Caki2 (cell line): ENCODE measurements at places on chromosomes 6 and 20.

DNA sequence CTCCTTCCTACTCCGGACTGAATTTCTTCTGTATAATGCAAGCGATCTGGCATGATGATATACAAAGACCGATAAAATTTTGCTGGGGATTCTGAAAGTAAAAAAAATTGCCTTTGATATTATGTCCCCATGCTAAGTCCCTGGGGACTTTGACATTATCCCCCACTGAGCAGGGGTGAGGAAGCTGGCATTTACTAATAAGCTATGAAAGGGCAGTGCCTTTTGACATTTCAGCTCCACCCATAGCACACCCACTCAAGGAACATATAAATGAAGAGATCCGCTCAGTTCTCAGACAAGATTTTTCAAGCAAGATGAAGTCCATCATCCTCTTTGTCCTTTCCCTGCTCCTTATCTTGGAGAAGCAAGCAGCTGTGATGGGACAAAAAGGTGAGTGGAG lies at the start of gene SEMG2:
Gene SEMG2 (plus strand): TSS at position 298 of the 400 bp plus-strand sequence. CDS start 17 bp downstream, at position 315.
- no peak for DNase-seq

GRCh38 chr6:169252505-169253189 lies 999 bp downstream of the THBS2 start:
- no peak for DNase-seq

DNA sequence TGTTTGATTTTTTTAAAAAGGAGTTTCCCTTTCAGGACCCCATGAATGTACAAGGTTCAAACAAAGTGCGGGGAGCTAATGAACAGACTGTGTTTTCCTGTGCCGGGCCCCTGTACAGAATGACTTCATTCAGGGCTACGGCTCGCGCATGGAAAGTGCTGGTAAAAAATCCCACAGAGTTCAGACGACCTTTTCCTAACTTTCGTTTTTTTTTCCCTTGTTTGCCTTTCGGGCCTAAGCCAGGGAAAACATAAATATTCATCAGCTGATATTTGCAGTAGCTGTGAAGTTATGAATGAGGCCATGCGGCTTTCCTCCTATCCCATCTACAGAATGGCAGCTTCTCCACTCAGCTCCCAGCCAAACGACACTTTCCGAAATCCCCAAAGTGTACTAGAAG lies 74.0 kb downstream of the HAO1 start:
- DNase-seq = no peak

DNA sequence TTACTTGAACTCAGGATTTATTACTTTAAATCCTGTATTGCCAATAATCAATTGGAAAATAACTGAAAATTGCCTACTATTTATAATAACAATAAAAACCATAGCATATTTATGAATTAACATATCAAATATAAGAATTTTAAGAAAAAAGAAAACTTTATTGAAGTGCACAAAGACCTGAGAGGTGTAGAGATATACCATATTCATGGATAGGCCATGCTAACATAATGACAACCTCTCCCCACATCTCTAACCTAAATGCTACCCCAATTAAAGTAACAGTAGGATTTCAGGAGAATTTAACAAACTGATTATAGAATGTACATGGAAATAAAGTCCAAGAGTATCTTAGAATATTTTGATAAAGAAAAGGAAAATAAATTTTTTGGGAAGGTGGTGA lies 5.1 kb upstream of the HLA-DMB start:
- DNase-seq = no peak

DNA sequence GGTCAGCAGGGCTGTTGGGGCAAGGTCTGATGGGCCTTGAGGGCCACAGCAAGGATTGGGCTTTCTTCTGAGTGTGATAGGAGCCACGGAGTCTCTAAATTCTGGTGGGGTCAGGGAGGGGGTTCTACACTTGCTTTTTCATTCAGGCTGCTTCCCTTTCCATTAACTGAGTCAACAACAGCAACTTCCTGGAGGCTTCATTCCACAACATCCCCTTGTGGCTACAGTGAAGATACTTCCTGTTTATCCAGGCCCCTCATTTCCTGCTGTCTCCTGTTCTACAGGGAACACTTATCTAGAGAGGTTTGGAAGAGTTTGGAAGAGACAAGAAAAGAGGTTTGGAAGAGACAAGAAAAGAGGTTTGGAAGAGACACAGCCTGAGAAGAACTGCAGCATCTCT lies 144.8 kb upstream of the ENPP5 start:
- no peak for DNase-seq

DNA sequence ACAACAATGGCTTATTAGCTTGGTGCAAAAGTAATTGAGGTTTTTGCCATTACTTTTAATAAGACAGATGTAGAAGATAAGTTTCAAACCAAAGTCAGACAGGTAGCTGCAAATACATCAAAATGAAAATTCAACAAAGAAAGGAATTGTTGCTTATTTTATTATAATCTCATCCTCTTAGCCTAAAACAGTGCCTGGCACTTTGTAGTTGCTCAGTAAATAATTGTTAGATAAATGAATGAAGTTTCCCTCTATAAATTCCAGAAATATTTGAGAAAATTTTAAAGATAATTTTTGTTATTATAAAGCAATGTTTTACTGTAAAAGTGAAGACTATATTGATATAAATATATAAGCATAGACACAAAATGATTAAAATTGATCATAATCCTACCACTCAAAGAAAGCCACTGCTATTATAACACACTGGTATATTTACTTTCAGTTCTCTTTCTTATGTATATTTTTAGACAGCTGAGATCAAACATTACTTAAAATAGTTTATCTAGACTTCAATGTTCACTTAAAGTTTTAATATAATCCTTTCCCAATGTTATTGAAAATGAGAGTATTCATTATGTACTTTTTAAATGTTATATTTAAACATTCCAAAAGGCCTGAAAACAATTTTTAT lies 42.5 kb downstream of the SESN1 start:
- no peak for DNase-seq

GRCh38 chr20:9912858-9913434 lies 74.1 kb upstream of the PAK5 start:
- DNase-seq = peak; percentile 43

- no peak for DNase-seq
Measured at GRCh38 chr20:61938839-61939690, 126.6 kb downstream of the TAF4 start.

GRCh38 chr6:116858060-116858459 lies 19.0 kb upstream of the RFX6 start:
- DNase-seq = no peak

DNA sequence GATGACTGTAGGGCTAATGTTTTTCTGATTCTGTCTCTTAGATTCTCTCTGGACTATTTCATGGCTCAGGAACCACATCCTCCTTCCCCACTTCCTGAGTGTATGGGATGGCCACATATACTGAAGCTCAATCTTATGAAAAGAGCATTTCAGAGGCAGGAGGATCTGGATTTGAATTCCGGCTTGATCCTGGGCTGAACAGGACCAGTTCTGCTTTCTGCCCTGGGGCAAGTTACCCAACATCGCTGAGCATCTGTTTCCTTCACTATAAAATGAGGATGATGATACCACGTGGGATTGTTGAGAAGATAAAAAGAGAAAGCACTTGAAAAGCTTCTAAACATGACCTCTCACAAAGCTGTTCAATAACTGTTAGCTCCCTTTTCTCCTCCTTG lies 168.4 kb upstream of the TNFAIP3 start:
- DNase-seq = no peak

DNA sequence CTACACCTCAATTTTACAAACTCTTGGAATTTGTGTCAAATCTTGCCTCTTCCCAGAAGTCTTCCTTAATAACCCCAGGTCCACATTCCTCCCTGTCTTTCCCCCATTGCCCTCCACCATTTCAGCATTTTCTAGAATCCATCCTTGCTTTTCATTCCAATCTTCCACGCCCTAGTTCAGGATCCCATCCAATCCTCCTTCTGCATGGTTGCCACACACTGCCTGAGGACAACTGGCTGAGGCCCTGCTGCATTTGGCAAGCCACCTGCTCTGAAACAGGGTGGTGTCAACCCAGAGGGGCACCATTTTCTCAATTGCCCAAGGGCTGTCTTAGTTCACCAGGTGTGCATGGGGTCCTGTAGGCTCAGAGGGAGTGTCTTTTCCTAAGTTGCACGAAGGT lies 37.9 kb upstream of the RFPL4B start:
- no peak for DNase-seq

DNA sequence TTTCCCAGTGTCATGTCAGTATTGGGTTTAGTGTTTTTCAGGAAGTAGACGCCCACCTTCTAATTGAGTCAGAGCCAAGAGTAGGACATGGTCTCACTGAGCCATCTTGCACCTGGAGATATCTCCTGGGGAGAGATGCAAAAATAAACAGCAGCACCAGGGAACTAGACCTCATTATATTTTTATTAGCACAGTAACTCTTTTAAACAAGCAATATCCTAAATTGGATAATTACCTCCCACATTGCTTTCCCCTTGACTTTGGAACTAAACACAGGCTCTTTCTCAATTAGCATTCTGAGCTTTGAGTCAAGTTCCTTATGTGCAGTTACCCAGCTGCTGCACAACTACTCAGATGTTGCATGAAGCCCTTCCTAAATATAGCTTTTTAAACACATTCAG lies 175.4 kb downstream of the IBTK start:
- no peak for DNase-seq

DNA sequence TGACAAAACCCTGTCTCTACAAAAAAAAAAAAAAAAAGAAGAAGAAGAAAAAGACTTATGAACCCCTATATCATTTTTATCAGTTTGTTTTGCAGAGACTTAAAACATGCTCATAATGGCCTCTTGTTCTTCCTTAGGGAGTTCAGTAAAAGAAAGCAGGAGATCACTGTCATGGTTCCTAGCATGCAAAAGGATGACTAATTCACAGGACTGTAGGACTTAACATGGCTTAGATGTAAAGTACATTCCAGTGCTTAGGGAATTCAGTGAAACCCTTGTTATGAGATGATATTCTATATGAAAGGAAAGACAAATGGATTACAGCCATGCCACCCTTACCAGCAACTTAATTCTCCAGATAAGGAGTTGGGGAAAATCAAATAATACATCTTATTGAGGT lies 29.5 kb downstream of the EEF1A1 start:
- DNase-seq = no peak

GRCh38 chr6:21595285-21596144 lies 2.0 kb downstream of the SOX4 start:
- peak; percentile 58 for DNase-seq

- DNase-seq = no peak
Measured at GRCh38 chr6:33318426-33319073, 1.0 kb upstream of the ZBTB22 start.
